ENCODE measurements at places on chromosomes 3 and 15.

GRCh38 chr3:128786434-128787020 is 60.5 kb downstream of the RAB7A start:
- no peak for DNase-seq

- DNase-seq = no peak
Observed at GRCh38 chr3:29609328-29609811, 328.5 kb downstream of the RBMS3 start.

DNA sequence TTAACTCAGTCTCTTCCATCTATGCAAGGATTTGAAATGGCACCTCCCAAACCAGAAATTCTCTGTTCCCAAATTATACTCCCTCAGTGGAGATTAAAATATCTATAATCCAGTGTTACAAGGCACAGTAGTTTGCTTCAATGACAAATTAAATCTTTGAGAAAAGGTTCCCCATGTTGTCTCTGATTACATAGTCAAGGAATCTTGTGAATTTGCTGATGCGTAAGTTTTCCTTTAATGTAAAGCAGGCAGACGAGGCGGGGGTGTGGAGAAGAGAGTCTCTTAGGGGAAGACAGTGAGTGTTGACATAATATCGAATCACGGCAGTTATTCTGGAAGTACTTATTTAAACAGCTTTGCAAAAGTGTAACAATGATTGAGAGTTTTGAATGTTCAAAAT is 236.4 kb upstream of the RARB start:
- no peak for DNase-seq

- no peak for DNase-seq
Observed at GRCh38 chr15:65134538-65134937, 930 bp upstream of the PDCD7 start.

GRCh38 chr3:124277144-124277890 is 285.4 kb upstream of the ROPN1 start:
- no peak for DNase-seq

GRCh38 chr3:154129625-154130024 is 8.4 kb downstream of the ARHGEF26 start:
- no peak for DNase-seq

DNA sequence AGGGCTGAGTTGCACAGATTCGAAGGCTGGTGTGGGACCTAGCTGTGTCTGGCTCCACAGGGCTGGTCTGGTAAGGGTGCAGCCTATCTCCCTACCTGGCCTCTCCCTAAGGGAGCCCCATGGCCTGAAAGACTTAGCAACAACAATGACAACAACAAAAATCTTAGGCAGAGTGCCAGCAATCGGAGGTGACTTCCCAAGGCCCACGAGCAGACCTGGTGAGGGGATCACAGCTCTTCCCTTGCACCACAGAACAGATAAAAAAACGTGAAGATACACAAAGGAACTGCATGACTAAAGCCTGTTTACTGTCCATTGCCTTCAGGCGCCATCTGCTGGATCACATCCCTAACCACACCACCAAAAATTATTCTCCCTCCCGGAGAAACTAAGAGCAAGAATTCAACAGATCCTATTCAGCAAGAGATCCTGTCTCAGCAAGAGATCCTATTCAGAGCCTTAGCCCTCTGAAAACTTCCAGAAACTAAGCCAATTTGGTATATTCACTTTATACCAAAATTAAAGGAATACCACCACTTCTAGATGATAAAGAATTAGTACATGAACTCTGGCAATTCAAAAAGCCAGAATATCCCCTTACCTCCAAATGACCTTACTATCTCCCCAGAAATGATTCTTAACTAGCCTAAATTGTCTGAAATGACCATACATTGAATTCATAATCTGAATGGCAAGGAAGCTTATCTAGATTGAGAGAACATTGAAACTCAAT is 24.1 kb upstream of the OR5K4 start:
- DNase-seq = no peak

GRCh38 chr3:39541917-39542329 is 74.4 kb downstream of the MOBP start:
- no peak for DNase-seq

GRCh38 chr3:134809427-134810051 is 14.5 kb downstream of the EPHB1 start:
- no peak for DNase-seq

All from stimulated activated CD4-positive, alpha-beta T cell treated with anti-CD3 and anti-CD28 coated beads, Interleukin-1b, Interleukin-23, amount 100 ng/mL, for 1 hour (primary cell).